Activated CD8-positive, alpha-beta memory T cell treated with anti-CD3 and anti-CD28 coated beads, Interleukin-2, amount 10 ng/mL, durations not matched to agents 7 days and 5 days (primary cell): ENCODE measurements at places on chromosomes 7 and 10. TPM values are rescaled to one million over a fixed set of nuclear protein-coding genes. Genes with fewer than 3 reads are reported as not detected.

Gene TMEM139
- 1.7 TPM for total RNA-seq

Gene TIMM23B
- 19.6 TPM for total RNA-seq

Gene HMX3
- total RNA-seq: not detected

Gene ATOH7
- total RNA-seq: not detected

Gene NPC1L1
- not detected for total RNA-seq

Gene CDC14C
- total RNA-seq: not detected

Gene RBP3
- total RNA-seq: not detected

Gene FAM180A
- not detected for total RNA-seq

Gene DTX2
- total RNA-seq: 31.2 TPM

Gene MMRN2
- not detected for total RNA-seq

Gene SLC16A12
- total RNA-seq: not detected

Gene SPAM1
- not detected for total RNA-seq

Gene COL1A2
- total RNA-seq: 0.50 TPM

Gene SH3PXD2A
- 12.4 TPM for total RNA-seq

Gene NUTM2E
- total RNA-seq: 0.28 TPM

Gene CLDN15
- total RNA-seq: 21.6 TPM

Gene CYP2E1
- total RNA-seq: not detected

Gene MMD2
- total RNA-seq: not detected

Gene CWF19L1
- total RNA-seq: 47.6 TPM

Gene RPEL1
- not detected for total RNA-seq

Gene FOXI2
- total RNA-seq: not detected

Gene IFT22
- total RNA-seq: 4.8 TPM

Gene GPR15LG
- total RNA-seq: not detected

Gene PKD2L1
- total RNA-seq: not detected

Gene CLRN3
- total RNA-seq: not detected

Gene LIPJ
- total RNA-seq: not detected

Gene METTL27
- total RNA-seq: 0.55 TPM

Gene RPS24
- total RNA-seq: 1,320 TPM

Gene HERPUD2
- total RNA-seq: 49.4 TPM

Gene CHAT
- not detected for total RNA-seq

Gene GNAI1
- 1.1 TPM for total RNA-seq
